ENCODE measurements at places on chromosomes 13 and 19.

DNA sequence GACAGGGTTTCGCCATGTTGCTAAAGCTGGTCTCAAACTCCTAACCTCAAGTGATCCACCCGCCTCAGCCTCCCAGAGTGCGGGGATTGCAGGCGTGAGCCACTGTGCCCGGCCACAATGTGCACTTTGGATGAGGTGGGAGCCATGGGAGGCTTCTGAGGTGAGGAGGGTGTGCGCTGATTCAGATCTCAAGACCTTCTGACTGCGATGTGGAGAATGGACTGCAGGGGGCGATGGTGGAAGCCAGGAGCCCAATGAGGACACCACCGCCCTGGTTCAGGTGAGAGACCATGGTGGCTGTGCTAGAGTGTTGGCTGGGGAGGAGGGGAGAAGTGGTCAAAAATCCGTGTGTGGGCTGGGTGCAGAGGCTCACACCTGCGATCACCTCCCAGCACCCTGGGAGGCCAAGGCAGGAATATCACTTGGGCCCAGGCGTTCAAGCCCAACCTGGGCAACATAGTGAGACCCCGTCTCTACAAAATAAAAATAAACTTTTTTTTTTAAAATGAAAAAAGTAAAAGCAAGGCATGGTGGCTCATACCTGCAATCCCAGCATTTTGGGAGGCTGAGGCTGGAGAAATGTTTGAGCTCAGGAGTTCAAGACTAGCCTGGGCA, 5.6 kb downstream of the INAFM1 start:
- DNase-seq, result peak; percentile 40

GRCh38 chr13:68007576-68007975, 777.4 kb upstream of the PCDH9 start:
- no peak for DNase-seq

DNA sequence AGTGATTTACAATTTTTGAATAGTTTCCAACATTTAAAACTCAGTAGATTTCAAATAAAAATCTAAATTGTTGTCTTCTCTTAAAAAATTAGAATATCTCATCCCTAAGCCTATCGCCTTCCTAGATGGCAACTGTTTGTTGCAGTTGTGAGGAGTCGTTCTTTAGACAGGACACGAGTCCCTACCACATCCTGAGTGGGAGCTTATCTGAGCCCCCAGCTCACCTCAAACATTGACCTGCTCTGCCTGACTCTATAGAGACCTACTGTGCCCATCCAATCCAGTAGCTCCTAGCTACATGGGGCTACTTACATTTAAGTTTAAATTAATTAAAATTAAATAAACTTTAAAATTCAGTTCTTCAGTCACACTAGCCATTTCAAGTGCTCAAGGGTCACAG, 434.7 kb downstream of the FOXO1 start:
- no peak for DNase-seq

GRCh38 chr13:43757266-43757665, 29.5 kb downstream of the ENOX1 start:
- no peak for DNase-seq

DNA sequence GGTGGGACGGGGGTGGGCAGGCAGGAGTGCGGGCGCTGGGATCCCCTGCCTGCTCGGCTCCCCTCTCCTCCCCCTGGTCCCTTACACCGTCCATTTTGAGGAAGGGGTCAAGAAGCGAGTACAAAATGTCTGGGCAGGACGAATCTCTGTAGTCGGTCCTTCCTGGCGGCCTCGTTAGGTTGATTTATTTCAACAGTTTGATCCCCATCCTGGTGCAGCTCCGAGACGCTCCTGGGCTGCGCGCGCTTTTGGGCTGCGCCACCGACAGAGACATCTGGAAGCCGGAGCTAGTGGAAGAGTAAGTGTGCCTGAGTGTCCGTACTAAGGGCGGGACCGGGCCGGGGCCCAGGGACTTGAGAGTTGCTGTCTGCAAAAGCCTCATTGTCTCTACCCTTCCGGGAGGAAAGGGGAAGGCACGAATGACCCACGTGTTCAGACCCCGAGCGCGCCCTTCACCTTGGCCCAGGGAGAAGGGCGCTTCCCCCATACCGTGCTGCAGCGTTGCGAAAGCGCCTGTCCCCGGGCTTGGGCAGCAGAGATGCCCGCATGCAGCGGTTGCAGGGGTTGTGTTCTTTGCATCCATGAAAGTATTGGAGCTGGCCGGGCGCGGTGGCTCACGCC, 1.8 kb downstream of the ZNF114 start:
- DNase-seq, result no peak

GRCh38 chr13:94065741-94066140, 413.7 kb downstream of the DCT start:
- no peak for DNase-seq

GRCh38 chr19:17499648-17500446, 11.6 kb upstream of the PGLS start:
- DNase-seq, result no peak

- no peak for DNase-seq
Observed at GRCh38 chr13:43195551-43195950, 172.2 kb downstream of the DNAJC15 start.

DNA sequence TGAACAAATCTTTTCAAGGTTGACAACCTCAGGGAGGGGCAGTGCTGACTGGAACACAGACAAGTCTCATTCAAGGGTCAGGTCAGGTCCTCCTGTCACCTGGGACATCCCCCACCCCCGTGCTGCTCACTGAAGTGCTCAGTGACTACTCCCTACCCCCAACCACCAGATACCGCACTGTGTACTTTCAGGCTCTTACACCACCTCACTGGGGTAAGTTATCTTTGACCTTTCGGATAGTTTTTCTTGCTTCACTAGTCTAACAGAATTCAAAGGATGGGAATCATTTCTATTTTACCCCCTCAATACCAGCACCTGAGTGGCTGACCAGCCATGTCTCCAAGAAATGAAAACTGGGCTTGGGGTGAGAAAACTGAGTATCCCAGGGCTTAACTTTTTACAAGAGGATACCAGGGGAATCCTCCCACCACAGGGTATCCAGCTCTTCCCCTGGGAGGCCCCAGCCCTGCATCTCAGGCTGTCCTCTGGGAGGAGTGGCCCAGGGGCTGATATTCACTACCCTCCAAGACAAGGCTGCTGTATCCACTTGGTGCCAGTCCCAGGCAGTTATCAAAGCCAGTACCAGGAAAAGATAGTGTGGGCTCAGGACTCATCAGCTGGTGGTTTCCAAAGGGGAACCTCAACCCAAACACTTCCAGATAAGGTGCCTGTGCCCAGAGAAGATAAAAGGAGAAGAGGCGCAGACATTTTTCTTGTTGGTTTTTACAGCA, 2.1 kb downstream of the ZNF563 start:
- peak; percentile 50 for DNase-seq

GRCh38 chr19:720345-721160, 11.8 kb downstream of the PALM start:
- DNase-seq, result no peak

DNA sequence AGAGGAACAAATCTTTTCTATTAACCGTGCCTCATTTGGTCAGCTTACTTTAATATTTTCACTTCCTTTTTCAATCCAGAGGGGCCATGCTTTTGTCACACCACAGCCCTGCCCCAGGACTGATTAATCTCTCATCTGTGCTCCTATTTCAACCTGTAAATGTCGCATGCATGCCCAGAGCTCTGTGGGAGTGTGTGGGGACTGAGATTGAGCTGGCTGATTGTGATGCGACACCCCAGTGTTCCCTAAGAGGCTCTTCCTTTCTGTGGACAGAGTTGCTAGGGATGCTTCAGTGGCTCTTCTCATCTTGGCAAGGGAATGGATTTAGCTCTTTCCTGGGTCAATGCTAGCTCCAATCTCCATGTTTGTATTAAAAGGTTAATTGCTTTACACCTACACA, 249.6 kb downstream of the TDRD3 start:
- no peak for DNase-seq

- peak; percentile 42 for DNase-seq
Observed at GRCh38 chr13:99258946-99259345, 767 bp upstream of the GPR18 start.

DNA sequence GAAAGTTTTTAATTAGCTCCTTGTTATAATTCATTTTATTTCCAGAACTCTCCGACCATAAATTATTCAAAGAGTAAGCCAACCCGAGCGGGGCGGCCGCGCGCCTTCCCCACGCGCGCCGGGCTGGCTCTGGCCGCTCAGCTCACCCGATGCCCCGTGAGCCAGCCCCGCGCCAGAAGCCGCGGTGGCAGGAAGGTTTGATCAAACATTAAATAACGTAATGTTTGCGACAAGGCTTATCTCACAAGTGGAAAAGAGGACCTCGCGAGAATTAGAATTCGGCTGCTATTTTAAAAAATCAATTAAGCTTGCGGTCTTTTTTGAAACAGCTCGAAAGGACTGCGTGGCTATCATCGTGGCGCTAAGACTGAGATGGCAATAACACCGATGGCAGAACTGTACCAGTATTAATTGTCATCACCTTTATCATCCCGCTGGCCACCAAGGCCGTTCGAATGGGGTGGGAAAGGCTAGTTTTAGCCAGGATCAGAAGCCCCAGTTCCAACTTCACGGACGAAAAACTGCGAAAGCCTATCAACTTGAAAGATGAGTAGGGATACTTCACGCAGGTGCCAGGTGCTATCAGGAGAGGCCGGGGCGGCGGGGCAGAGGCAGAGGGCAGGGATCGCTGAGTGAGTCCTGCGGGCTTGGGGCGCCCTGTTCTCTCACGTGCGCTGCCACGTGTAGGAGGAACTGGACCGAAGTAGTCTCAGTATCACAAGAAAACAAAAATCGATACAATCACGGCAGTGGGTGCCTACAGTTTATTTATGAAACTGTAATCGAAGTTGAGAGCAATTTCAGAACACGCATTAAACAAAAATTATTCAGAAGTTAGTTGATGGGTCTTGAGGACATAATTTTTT, 6.4 kb downstream of the POU4F1 start:
- DNase-seq, result no peak

DNA sequence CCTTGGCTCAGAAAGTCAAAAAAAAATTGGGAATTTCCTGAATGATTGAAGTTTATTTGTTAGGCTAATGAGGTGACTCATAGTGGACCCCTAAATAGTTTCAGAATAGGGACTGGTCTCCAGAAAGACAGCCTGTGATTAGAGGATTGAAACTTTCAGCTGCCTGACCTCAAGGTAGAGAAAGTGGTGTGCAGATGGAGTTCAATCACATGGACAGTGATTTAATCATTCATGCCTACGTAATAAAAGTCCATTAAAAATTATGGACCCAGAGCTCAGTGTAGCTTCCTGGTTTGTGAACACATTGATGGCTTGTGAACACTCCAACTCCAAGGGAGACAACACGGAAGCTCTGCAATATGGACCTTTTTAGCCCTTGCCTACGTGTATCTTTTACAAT, 533.2 kb upstream of the PCDH9 start:
- DNase-seq, result no peak

DNA sequence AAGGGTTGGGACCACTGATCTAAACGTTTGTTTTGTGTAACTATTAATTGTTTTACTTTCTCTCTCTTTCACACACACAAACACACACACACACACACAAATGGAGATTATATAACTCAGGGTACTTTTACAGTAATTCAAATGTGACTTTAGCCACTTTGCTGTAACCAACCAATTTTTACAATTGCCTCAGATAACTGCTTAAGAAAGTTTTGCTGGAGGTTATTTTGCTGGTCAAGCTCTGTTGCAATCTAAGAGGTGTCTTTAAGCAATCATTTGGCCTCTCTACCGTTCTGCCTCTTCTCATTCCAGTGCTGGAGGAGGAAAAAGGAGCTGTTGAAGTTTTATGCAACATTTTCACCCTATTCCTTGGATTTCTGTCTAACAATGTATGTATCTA, 63.0 kb downstream of the TBC1D4 start:
- DNase-seq, result no peak

- no peak for DNase-seq
Observed at GRCh38 chr13:112058519-112058873, 8.5 kb upstream of the SOX1 start.

DNA sequence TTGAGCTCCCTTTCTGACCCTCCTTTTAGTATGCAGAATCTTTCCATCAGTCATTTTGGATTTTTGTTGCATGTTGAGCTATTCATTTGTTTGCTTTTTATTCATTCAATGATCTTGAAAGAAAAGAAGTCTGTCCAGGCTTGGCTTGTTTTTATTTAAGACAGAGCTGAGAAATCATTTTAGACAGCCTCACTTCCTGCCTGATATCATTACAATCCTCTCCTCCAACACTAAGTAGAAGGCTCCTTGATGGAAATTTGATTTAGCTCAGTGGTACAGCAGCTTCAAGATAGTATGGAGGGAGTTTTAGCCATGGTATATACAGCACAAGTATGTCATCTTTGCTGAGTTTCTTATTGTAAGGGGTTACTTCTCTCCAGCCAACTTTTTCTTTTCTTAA, 28.4 kb downstream of the MBNL2 start:
- no peak for DNase-seq

- no peak for DNase-seq
Observed at GRCh38 chr13:45209229-45209628, 8.4 kb upstream of the KCTD4 start.

DNA sequence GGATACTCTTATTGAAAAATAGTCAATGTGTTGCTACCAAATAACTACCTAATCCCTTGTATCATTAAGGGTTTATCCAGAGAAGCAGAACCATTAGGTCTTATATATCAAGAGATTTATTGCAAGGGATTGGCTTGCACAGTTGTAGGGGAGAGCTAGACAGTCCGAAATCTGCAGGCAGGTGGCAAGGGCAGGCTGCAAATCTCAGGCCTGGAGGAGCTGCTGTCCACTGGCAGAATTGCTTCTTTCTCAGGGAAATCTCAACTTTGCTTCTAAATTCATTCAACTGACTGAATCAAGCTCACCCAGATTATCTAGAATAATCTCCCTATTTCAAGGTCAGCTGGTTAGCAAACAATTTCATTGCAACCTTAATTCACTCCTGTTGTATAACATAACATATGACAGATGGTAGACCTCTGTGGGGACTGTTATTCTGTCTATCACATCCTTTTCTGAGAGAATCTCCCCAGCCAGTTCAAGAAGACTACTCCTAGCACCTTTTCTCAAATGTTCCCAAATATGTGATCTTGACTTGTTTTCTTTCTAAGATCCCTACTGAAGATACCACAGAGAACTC, 194.2 kb downstream of the NHLRC3 start:
- DNase-seq, result no peak

Data from CD4-positive, alpha-beta T cell treated with Interleukin-1 beta for 1 hour (primary cell).